ENCODE measurements at places on chromosomes 6 and 20. TPM values are rescaled to one million over a fixed set of nuclear protein-coding genes. Genes with fewer than 3 reads are reported as not detected.

Gene TAGAP
- 178 TPM for total RNA-seq

DNA sequence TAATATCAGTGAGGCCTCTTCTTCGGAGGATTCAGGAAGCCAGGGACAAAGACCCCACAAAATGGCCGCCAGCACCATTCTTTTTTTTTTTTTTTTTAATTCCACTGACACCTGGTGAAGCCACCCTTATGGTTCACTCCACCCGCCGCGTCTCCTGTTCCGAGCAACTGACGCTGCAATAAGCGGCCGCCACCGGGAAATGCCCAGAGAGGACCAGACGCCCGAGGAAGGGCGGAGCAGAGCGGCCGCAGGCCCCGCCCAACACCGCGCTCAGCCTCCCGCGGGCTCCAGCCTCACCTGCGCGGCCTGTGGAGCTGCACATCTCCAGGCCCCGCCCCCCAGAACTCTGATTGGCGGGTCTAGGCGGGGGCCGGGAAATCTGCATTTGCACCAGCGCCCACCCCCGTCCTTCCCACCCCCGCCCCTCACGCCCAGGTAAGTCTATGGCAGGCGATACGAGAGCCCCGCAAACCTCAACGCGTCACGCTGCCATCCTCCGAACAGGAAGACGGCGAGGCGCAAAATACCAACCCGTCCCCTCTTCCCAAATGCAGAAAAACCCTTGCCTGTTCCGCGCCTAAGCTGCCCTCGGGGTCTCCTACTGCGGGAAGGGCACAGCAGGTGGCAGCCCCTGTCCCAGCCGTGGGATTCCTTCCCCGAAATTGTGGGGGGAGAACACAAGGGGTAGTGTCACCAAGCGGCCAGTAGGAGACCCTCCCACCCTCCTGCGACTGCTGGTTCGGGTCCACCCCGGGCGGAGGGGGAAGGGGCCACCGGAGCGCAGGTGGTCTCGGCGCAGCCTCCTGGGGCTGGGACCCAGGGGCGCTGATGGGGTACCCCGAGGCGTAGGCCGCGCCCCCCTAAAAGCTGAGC, 960 bp downstream of the ATP9A start:
- DNase-seq = peak; percentile 52

Gene CALHM4
- not detected for total RNA-seq

DNA sequence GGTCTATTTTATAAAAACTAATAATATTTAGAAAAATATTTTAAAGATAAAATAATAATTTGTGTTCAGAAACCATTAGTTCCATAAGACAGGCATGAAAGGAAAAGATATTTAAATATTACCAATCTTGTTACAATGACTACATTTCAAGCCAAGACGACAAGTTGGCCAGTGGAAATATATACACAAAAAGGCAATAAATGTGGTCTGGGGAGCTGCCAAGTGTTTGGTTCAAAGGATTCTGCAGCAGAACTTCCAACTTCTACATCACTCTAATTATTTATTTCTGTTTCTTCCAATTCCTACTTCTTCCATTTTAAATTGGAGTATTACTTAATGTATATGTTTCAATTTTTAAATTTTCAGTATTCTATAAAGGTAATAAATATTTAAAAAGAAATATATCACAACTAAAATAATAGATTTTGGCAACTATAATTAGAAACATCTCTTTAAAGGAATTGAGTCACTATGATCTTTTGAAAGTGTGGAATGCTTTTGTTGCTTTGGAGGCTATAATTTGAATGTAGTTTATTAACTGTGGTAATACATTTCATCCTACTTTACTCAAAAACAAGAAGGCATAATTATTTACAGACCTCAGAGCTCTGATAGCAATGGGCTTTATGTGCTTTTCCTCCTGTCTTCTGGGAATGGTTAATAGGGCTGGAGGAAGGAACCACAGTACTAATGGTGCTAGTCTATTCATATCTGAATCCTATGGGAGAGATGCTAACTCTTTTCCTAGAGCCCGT, 129.7 kb upstream of the FAM184A start:
- DNase-seq = no peak

Gene PROKR2
- total RNA-seq = not detected

DNA sequence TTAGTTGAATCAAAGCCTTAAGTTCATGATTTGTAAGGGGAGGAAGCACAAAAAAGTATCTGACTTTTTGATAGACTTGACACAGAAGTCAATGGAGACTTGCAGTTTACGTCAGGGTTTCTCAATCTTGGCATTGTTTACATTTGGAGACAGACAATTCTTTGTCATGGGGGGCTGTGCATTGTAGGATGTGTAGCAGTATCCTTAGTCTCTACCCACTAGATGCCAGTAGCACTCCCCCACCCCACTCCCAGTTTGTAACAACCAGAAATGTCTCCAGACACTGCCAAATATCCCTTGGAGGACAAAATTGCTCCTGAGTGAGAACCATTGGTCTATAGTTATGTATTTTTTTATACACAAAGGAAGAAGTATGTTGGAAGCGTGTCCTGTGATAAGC, 434.1 kb downstream of the RFPL4B start:
- DNase-seq = no peak

- DNase-seq = no peak
Measured at GRCh38 chr6:88074791-88075190, 27.1 kb downstream of the SPACA1 start.

Gene PPP1R16B
- 62.3 TPM for total RNA-seq

- DNase-seq = no peak
Measured at GRCh38 chr20:17771206-17772004, 71.6 kb downstream of the BANF2 start.

DNA sequence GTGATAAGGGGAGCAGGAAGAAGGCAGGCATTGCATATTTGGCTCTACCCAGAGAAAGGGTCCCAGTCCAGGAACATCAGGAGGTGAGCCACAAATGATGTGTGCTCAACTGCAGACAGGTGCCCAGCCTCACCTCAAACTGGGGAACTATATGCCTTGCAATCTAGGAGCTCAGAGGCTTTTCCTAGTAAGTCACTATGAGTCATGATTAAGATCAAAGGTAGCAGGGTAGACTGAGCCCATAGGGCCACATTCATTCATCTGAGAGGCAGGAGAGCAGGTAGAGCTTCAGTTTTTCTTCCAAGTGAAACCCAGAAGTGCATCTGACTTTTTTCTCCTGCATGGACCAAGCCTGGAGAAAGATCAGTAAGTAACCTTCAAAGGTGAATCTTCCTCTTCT, 31.3 kb downstream of the MARCKS start:
- no peak for DNase-seq

GRCh38 chr6:37738216-37738615, 40.5 kb upstream of the MDGA1 start:
- DNase-seq = no peak

- DNase-seq = no peak
Measured at GRCh38 chr6:28291573-28291972, 10.2 kb downstream of the PGBD1 start.

GRCh38 chr6:89475101-89475500, 42.1 kb downstream of the ANKRD6 start:
- DNase-seq = no peak

DNA sequence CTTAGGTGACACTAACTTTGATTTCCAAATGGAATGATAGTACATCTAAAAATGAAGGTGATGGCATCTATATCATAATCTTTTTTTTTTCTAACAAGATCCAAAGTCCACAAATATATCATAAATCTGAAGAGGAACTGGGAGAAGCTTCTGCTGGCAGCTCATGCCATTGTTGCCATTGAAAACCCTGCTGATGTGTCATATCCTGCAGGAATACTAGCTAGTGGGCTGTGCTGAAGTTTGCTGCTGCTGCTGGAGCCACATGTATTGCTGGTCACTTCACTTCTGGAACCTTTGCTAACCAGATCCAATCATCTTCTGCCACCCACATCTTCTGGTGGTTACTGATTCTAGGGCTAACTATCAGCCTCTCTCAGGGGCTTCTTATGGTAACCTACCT, 27.4 kb upstream of the KHDC1 start:
- no peak for DNase-seq

Gene ADAM33
- total RNA-seq = not detected

DNA sequence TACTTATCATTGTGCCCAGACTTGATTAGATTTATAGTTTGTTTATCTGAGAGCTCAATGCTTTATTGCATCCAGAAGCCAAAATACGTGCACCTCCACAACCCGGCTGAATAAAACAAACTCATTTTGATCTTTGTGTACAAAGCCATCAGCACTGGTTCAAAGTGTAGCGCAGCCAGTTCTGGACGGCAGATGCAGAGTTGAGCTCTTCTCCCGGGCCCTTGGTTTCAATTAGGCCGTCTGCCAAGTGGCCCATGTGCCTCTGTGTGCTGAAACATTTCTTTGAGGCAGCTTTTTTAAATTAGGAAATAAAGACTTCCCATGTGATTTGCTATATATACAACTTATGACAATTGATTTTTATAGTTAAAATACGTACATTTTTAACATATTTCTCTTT, 96.2 kb upstream of the RSPO3 start:
- DNase-seq = no peak

GRCh38 chr6:2558098-2558680, 192.5 kb downstream of the MYLK4 start:
- no peak for DNase-seq

GRCh38 chr20:20231528-20232298, 136.2 kb upstream of the INSM1 start:
- DNase-seq = no peak

- DNase-seq = no peak
Measured at GRCh38 chr20:62726716-62727583, 18.3 kb downstream of the NTSR1 start.

DNA sequence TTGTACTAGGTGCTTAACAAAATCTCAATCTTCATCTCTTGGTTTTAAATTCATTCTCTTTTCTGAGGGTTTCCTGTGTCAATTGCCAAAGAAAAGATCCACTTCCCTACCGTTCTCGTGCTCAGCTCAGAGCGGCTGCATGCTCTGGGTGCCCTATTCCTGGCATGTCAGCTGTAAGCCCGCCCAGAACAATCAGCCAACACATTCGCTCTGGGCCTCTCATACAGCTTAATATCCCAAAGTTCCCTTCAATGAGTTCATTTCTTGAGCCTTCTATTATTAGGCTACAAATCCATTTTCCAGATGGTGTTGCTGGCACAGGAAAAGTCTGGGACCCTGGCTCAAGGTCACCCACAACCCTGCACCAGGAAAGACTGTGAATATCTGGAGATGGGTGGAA, 24.3 kb upstream of the LRFN2 start:
- DNase-seq = no peak
